ENCODE measurements at places on chromosomes 5 and 9. TPM values are rescaled to one million over a fixed set of nuclear protein-coding genes. Genes with fewer than 3 reads are reported as not detected.
A peak's percentile ranks its signal among the peaks of the same experiment; 100 is the strongest.

DNA sequence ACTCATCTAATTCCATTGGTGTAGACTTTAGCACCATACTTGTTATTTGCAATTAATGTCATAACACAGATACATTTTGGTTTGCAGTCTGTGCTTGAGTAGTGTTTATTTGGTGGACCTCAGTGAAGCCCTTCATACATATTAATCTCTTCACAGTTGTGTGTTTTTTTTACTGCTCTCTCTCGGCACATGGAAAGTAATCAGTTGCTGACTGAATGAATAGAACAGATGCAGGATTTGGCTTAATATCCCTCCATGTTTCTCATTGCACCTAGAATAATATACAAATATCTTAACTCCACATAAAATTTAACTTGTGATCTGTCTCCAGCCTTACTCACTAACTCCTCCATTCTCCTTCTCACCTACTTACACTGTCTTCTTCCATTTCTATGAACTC is 319.1 kb downstream of the DMRT2 start:
- no peak for DNase-seq

DNA sequence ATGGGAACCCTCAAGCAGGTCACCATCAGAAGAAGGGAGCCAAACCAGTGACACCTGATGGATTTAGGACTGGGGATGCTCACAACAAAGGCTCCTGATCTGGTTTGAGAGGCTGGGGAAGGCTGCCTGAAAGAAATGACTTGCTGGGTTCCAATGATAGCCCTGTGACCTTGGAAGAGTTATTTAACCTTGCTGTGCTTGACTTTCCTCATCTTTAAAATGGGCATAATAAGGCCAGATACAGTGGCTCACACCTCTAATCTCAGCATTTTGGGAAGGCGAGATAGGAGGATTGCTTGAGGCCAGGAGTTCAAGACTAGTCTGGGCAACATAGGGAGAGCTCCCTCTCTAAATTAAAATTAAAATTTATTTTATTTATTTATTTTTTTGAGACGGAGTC is 63.6 kb upstream of the PSD2 start:
- DNase-seq, result no peak

DNA sequence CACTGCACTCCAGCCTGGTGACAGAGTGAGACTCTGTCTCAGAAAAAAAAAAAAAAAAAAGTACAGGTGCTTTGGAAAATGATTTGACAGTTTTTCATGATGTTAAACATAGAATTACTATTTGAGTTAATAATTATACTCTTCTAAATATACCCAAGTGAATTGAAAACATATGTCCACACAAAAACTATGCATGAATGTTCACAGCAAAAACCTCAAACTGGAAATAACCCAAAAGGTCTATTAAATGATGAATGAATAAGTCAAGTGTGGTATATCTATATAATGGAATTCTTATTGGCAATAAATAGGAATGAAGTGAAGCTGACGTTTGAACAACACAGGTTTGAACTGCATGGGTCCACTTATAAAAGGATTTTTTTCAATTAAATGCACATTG is 207.2 kb upstream of the DAB2 start:
- no peak for DNase-seq

GRCh38 chr9:15271403-15271802 is 35.6 kb downstream of the TTC39B start:
- DNase-seq, result no peak

GRCh38 chr5:123220621-123221146 is 131.6 kb downstream of the PRDM6 start:
- no peak for DNase-seq

DNA sequence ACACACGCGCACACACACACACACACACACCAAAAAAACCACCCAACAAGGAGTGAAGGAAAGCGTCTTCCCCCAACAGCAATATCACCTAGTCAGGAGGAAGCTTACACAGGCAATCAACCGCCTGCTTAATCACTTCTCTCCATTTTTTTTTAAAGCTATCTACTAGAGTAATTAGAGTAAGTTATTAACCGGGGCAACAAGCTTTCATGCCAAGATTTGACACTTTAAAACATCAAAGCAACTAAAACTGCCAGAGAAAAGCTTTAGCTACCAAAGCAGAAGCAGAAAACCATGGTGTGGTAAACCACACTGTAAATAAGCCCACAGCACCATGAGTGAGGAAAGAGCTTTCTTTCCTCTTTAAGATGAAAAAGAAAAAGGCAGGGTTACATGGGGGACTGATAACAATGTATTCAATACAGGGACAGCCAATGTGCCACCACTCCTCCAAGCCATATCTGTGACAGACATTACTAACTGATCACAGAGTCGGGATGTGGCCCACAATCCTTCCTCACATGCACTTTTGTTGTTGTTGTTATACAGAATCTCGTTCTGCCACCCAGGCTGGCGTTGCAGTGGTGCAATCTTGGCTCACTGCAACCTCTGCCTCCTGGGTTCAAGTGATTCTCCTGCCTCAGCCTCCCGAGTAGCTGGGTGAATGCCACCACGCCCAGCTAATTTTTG is 282.1 kb downstream of the CRB2 start:
- DNase-seq, result peak; percentile 18

DNA sequence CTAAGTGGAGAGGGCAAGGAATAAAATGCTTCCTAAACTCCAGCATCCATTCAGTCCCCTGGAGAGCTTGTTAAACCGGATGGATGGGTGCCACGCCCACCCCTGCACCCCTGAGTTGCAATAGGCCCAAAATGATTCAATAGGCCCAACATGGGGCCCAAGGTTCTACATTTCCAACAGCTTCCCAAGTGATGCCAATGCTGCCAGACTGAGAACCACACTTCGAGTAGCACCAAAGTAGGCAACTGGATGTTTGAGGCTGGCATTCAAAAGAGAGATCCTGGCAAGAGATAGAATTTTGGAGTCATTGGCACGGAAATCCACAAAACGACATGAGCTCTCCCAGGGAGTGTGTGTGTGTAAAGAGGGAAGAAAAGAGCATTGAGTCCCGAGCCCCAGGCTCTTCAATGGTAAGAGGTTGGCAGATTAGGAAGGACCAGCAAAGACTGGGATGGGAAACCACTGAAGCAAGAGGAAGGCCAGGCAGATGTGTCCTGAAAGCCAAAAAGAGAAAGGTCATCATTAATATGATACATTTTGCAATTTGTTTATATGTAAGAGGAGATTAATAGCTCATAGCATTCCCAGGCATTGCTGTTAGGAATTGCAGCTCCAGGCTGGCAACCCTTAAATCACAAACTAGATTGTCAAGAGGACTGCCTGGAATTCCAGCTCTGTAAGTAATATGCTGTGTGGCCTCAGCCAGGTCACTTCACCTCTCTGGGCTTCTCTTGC is 130.6 kb downstream of the KCNIP1 start:
- DNase-seq, result no peak

- DNase-seq, result no peak
Observed at GRCh38 chr5:99105216-99105615, 176.4 kb upstream of the CHD1 start.

GRCh38 chr5:69467442-69468225 is 25.0 kb upstream of the OCLN start:
- no peak for DNase-seq

DNA sequence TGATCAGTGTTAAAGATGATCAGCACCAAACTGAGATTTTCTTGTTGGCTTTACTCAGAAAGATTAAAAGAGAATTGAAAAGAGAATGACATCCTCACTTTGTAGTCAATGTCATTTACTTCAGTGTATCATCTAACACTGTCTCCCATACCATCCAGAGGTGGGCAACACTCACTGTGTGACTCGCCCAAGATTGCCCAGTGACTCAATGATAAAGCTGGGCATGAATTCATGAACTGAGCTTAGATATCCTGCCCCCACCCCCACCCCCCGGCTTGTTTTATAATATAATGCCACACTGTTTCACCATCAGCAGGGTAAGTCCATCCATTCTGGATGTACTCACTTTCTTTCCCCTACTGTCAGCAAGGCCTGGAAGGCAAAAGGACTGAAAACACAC is 242.2 kb downstream of the FAM114A2 start:
- no peak for DNase-seq

- DNase-seq, result no peak
Observed at GRCh38 chr9:113957821-113958341, 81.8 kb downstream of the ZNF618 start.

- DNase-seq, result no peak
Observed at GRCh38 chr9:90855208-90855902, 53.7 kb downstream of the SYK start.

GRCh38 chr5:116536316-116537083 is 38.1 kb downstream of the SEMA6A start:
- DNase-seq, result no peak

Gene CHSY3
- not detected for total RNA-seq

Gene IRGM
- 1.7 TPM for total RNA-seq

Gene CCDC192
- not detected for total RNA-seq

Gene GCNT4
- total RNA-seq, result 2.4 TPM

Gene PPP3R2
- not detected for total RNA-seq
